ENCODE measurements at places on chromosomes 12 and 14.

- no peak for DNase-seq
Measured at GRCh38 chr14:105538481-105539049, 12.2 kb downstream of the TMEM121 start.

DNA sequence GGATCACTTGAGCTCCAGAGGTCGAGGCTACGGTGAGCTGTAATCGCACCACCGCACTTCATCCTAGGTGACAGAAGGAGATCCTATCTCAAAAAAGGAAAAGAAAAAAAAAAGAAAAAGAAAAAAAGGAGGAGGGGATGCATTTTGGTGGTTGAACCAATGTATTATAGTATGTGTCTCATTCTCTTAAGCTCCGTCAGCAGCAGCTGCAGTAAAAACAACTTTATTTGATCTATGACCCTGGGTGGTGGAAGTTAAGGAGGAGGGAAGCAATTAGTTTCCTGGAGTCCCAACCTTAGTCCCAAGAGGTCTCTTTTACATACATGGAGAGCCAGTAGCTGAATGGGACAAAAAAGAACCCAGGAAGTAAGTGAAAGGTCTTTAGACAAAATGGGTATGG, 26.8 kb upstream of the APOF start:
- DNase-seq = no peak

- DNase-seq = no peak
Measured at GRCh38 chr12:115437061-115437567, 753.1 kb upstream of the TBX3 start.

DNA sequence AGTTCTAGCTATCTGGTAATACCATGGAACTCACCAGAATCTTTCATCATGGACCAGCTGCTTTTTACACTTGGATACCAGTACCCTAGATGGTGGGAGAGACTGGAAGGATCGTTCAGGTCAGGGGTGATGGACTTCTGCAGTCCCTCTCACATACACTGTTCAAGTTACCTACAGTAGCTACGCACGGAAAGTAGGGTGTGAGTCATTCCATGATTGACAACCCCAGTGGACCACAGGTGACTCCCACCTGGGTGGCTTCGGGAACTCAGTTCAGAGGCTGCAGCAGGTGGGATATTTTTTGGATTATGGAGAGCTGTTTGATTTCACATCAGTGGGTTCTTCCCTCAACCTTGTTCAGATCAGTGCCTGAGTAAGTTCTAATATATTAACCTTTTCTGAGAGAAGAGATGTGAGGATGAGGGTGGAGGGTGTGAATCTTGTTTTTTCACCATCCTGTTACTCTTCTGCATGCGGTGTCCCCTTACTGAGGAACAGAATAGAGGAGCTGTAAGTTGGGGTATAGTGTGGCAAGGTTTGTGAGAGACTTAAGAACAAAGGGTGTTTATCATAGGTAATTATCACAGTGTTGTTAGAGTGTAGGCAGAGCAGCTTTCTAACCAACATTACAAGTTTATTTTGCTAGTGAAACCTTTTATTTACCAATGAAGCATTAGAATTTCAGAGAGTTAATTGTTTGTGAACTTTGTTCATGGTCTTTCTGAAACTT, 39.6 kb downstream of the PRKCH start:
- no peak for DNase-seq

GRCh38 chr14:71651228-71651627, 281.0 kb upstream of the RGS6 start:
- no peak for DNase-seq

Measured in stimulated activated CD8-positive, alpha-beta memory T cell treated with anti-CD3 and anti-CD28 coated beads, Interleukin-15, amount 100 ng/mL, for 24 hours (primary cell).